ENCODE measurements at places on chromosomes 2 and 18. TPM values are rescaled to one million over a fixed set of nuclear protein-coding genes. Genes with fewer than 3 reads are reported as not detected.

DNA sequence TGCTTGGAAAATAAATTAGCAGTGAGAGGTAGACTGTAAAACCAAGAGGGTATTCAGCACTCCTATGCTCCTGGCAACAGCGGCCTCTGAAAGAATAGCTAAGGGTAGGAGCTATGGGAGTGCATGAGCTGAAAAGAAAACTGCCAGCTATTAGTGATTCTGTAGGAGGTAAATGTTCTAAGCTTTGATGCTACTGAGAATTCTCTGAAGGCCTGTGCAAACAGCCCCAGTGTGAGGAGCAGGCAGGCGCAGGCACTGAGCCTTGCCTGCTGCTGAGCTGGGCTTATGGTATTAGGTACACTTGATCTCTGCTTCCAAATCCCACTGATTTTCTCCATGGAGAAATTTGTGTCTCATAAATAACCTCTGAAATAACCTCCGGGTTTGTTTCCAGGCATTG lies 86.7 kb downstream of the NYAP2 start:
- no peak for DNase-seq

DNA sequence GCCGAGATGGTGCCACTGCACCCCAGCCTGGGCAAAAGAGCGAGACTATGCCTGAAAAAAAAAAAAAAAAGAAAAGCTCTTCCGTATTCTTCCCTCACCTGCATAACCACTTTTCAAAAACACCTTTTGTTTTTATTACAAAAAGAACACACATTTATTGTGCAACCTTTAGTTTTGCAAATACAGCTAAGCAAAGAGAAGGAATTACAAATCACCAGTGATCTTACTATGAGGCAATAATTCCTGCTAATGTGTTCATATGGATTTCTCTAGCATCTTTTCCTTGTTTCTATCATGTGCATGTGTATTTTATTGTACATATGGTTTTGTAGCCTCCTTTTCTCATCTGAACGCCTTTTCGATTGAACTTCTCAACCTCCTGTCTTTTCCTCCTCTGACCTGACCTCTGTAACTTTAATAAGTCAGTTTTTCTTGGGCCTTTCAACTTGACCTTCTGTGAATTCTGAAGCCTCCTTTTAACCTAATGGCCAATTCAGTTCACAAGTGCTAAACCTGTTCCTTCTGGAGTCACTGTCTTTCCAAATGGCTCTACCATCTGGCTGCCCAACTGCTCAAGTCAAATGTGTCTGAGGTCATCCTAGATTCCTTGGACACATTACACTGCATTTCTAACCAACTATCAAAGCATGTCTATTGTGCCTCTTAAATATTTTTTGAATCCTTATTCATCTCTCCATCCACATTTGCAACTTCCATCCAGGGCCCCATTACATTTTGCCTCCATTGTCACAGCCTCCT lies 59.1 kb upstream of the DAPL1 start:
- DNase-seq, result no peak

GRCh38 chr2:122340246-122340645 lies 584.8 kb downstream of the TSN start:
- no peak for DNase-seq

DNA sequence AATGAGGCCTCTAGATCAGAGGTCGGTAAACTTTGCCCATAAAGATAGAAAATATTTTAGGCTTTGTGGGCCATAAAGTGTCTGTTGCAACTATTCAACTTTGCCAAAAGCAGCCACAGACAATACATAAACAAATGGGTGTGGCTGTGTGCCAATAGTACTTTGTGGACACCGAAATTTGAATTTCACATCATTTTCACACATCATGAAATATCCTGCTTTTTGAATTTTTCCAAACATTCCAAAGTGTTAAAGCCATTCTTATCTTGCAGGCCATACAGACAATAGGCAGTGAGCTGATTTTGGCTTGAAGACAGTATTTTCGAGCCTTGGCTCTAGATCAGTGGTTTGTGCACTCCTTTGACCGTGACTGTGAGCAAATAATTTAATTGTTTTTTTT lies 51.1 kb upstream of the EPC2 start:
- no peak for DNase-seq

- DNase-seq, result no peak
Observed at GRCh38 chr18:36467614-36468013, 170.1 kb downstream of the FHOD3 start.

- DNase-seq, result no peak
Observed at GRCh38 chr2:224835405-224835804, 119.2 kb upstream of the CCDC195 start.

- peak; percentile 55 for DNase-seq
Observed at GRCh38 chr2:222859786-222860612, 837 bp upstream of the ACSL3 start.

- no peak for DNase-seq
Observed at GRCh38 chr2:108934583-108935245, 54.3 kb downstream of the EDAR start.

DNA sequence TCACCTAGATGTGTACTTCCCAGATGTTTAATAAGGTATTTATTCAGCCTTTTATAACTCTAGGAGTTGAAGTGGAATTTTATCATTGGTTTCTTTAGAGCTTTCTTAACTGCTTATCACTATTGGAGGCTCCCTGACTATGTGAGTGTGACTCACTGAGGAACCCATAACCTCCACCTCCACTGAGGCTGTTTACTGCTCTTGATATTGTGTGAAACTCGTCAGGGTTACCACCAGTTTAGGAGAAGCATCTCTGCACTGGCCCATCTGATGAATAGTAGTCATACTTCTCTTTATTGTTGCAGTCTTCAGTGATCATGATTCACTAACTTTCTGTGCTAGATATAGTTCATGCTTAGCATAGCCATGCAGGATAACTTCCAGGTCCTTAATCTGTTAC lies 79.6 kb upstream of the UBXN4 start:
- no peak for DNase-seq

GRCh38 chr2:42835577-42836371 lies 43.4 kb upstream of the HAAO start:
- DNase-seq, result peak; percentile 73

DNA sequence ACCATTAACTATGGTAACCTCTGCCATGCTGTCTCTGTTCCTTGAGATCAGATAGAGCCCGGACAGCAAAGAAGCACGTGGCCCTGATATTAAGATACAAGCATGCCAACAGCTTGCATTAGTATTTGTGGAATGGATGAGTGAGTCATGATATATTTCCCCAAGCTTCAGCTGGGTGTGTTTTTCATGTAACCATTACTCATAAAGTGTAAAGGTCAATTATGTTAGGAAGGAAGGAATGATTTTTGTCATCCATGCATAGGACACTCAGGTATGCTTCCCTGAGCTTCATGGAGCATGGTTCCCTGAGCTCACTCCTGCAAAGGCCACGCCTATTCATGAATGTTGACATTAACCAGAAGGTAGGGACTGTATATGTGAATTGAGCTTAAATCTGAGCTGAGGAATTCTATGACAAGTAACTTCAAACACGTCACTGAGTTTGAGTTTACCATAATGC lies 74.6 kb downstream of the ARL4C start:
- DNase-seq, result no peak

DNA sequence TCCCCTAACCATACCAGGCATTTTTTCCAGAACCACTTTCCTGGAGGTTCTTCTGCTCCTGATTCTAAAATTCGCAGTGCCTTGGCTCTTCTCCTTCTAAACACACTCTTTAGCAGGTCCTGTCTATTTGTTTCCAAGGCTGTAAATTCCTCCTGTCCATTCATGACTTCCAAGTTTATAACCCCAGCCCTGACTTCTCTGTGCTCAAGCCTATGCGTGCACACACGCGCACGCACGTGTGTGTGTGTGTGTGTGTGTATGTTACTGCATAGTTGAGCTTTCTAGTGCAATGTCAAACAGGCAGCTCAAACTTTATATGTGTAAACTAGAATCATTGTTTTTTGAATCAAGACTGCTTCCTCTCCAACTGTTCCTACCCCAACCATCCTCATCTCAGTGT lies 337.7 kb downstream of the LRRTM1 start:
- DNase-seq, result no peak

DNA sequence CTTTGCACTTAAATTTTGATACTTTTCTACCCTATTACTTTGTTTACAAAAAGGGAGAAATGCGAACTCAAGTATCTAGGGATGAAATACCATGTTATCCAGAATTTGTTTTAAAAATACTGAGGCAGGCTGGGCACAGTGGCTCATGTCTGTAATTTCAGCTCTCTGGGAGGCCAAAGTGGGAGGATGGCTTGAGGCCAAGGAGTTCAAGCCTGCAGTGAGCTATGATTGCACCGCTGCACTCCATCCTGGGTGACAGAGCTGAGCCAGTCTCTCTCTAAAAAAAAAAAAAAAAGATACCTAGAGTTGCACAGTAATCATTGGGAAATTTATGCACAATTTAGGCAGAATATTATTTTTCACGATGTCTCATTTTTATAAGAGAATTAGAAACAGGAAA lies 12.4 kb upstream of the VAPA start:
- peak; percentile 54 for DNase-seq

GRCh38 chr2:129055824-129056223 lies 737.2 kb upstream of the HS6ST1 start:
- DNase-seq, result no peak

- DNase-seq, result no peak
Observed at GRCh38 chr2:9094117-9094516, 90.6 kb upstream of the MBOAT2 start.

- DNase-seq, result no peak
Observed at GRCh38 chr2:232042911-232043574, 81.5 kb downstream of the DIS3L2 start.

GRCh38 chr2:53220969-53221368 lies 546.6 kb upstream of the CHAC2 start:
- DNase-seq, result no peak

GRCh38 chr18:35817604-35818352 lies 154.7 kb upstream of the RMP24 start:
- DNase-seq, result no peak

DNA sequence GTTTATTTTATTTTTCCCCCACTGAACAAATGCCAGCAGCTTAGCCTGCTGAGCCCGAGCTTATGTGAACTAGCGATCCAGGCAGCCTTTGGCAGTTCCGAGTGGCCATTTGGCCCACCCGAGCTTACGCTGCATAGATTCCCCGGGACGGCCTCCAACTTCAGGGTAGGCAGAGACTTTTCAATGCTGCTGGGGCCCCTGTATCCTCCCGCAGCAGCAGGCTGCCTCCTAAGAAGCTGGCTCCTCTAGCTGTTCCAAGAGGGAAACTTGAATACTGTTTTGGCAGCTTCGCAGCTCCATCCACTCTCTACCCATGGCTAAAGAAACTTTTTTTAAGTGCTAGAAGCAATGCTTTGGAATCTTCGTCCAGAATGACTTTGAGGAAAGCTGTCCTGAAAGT lies 295.2 kb downstream of the SS18 start:
- no peak for DNase-seq

DNA sequence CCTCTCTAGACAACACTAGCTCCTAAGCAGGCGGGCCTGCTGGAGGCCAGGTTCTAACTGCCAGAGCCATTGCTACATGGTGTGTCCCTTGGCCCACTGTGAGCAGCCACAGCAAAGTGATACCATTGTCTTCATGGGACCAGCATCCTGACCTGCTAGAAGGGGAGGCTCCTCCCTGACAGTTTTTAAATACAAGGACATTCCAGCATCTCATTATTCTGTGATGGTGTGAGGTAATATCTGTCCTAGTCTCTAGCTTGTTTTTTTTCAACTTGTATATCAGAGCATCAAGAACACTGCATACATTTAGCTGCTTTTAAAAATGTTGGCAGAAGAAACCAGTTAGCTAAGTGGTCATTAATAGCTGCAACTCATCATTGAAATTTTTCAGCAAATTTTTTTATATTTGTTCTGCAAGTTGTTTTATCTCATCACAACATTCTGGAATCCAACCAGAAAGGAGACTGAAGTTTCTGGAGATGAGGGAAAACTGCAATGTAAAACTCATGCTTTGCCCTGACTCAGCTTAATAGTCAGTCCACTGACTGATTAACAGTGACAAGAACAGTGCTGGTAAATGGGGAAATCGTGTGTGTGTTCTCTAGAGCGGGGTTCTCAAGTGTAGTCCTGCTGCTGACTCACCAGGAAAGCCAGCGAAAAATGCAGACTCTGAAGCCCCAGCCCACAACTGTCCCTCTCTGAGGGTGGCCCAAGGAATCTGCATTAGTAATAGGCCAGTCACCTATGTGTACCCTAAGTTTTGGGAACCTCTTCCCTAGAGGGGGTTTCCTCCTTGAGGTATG lies 17.8 kb downstream of the MAPRE3 start:
- DNase-seq, result no peak

GRCh38 chr2:37682473-37682872 lies 11.0 kb upstream of the CDC42EP3 start:
- no peak for DNase-seq

DNA sequence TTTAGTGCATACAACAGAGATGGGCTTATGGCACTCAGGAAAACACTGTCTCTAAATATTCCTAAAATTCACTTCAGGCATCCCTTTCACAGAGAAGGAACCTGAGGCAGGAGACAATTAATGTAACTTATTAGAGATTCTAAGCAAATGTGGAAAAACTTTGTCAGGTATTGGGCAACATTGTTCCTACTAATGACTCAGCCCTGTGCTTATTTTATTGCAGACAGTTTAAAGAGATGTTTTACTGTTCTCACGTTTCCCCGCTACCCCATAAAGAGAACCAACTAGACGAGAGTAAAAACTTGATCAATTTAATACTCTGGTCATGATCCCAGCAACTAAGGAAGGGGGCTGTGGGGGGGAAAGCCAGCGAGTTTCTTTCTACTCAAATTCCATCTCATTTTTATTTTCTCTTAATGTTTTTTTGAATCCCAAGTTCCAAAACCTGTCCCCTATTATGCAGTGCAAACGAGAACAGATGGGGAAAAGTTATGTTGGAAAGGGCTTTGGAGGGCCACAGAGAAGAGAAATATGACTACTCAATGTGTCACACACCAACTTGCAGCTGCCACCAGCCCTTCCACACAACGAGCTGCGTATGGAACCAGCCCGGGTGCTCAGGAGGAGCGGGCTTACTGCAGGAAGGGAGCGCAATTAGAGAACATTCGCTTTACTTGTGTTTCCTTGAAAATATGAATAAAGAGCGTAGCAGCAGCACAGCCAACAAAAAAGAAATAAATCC lies 18.7 kb upstream of the ACVR1 start:
- peak; percentile 19 for DNase-seq

SPDYA gene
- 0.31 TPM for total RNA-seq

LIMS4 gene
- 2.9 TPM for total RNA-seq

NYAP2 gene
- 1.7 TPM for total RNA-seq

FOXD4L1 gene
- not detected for total RNA-seq

ALPG gene
- not detected for total RNA-seq

SOWAHC gene
- total RNA-seq, result 1.4 TPM

ERBB4 gene
- total RNA-seq, result 5.7 TPM

TNFRSF11A gene
- 1.4 TPM for total RNA-seq

TRIM54 gene
- 554 TPM for total RNA-seq

PRSS56 gene
- total RNA-seq, result 2.5 TPM

NOSTRIN gene
- total RNA-seq, result 5.1 TPM

SH3RF3 gene
- 5.7 TPM for total RNA-seq

Data from gastrocnemius medialis (tissue), 4 donors.